ENCODE measurements at places on chromosomes 2 and 18.

- DNase-seq, result no peak
Observed at GRCh38 chr2:29920130-29920577, 1.2 kb downstream of the ALK start.

GRCh38 chr2:64453770-64454385 lies at the start of gene LGALSL:
LGALSL (plus strand) TSS chr2:64454162; CDS start chr2:64454546, 384 bp downstream.
- no peak for DNase-seq

DNA sequence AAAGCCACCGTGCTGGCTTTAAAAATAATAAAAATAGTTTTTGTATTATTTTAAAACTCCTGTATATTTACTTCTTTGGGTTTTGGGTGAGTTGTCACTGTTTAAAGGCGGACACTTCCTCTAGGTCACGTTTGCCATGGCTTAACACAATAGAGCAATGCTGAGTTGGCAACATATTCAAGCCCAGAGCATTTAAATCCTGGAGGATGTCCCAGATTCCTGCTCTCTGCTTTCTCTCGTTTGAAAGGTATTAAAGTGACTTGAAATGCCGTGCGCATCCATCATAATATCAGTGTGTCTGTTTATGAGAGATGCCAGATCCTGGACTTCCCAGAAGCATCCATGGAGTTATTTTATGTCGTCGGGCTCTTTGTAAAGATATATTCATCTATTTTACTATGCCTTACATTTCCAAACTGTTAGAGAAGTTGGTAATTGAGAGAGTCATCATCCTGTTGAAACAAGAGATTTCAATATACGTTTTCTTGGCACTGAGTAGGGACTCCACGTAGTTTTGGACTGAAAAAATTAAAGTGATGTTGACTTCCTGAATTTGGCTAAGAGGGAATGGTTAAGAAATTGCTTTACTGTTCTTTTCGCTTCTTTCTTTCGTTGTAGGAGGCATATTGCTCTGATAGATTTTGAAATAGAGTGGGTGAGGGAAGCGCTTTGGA lies 150.6 kb downstream of the ZNF236 start:
- no peak for DNase-seq

DNA sequence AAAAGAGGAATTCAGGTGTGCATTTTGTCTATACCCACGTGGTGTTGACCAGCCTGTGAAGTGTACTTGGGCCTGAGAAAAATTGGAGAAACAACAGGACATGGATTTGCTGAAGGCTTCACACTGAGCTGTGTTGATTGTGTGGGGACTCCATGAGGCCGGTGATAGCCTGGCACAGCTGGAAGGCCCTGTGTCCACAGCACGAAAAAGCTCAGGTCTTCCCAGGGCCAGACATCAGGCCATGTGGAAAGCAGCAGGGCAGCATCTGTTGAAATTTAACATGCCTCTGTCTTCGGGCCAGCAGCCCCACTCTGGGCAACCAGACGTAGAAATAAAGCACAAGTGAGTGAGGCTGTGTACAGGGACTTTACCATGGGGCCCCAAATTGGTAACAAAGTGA lies 84.1 kb downstream of the HS6ST1 start:
- DNase-seq, result no peak

DNA sequence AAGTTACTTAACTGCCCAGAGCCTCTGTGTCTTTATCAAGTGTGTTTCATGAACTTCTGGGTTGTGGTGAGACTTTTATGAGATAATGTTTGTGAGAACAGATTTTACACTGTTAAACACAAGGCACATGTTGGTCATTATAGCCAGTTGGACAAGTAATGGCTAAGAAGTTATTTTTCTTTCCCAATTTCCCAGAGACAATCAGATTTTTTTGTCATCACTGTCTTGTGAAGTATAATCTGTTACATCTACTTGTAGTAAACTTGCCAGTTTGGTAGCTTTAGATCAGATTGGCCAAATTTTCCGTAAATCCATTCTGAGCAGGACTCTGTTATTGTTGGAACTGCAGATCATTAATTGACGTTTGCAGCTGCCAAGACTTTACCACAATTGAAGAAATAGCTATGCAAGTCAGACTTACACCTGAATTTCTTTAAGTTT lies 838.8 kb downstream of the SLC4A3 start:
- no peak for DNase-seq

DNA sequence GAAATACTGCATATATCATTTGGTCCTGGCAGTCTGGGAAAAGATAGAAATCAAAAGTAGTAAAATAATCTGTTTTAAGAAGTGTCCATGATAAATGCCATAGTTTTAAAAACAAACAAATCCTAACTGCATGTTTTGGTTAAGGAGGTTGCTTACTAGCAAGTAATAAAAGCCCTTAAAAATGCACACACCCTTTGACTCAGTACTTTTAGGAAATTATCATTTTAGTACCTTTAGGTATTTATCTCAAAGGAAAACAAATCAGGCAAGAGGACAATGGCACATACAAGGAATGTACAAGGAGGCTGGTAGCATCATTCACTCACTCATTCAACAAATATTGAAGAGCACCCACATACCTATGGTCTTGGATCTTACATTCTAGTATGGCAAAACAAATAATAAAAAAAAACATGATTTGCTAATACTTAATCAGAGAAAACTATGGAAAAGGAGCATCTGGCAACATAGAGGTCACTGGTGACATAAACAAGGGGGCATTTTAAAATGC lies 67.6 kb downstream of the OLA1 start:
- no peak for DNase-seq

GRCh38 chr2:195505701-195506100 lies 151.3 kb upstream of the SLC39A10 start:
- no peak for DNase-seq

GRCh38 chr2:70141212-70141901 lies 49.5 kb downstream of the C2orf42 start:
- DNase-seq, result no peak

DNA sequence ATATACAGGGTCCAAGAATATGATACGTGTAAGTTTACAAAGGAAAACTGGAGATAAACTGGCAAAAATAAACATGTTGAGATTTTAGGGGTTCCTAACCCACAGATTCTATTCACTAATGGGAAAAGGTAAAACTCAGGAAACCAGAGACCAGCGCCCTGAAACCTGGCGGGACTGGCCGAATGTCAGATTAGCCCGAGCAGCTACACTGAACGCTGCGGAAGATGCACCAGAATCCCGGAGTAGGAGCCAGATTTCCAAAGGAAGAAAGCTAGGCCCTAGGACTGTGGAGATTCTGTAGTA lies 679 bp upstream of the WDR75 start:
- no peak for DNase-seq

GRCh38 chr2:83899271-83899670 lies 559.8 kb downstream of the SUCLG1 start:
- DNase-seq, result no peak

- no peak for DNase-seq
Observed at GRCh38 chr18:43786893-43787292, 509.6 kb upstream of the SYT4 start.

DNA sequence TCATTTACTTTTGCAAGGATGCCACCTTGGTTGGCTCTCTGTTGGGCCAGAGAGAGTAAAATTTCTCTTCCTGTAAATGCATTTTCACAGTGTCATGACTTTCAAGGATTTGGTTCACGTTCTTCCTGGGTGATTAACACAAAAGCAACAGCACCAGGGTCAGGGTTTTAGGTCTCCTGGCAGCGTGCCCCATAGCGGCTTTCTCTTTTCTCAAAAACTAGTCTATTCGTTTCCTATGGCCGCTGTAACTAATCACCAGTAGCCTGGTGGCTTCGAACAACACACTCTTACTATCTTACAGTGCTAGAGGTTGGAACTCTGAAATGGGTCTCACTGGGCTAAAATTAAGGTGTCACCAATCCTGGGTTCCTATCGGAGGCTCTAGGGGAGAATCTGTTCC lies 56.3 kb upstream of the ACMSD start:
- DNase-seq, result no peak

DNA sequence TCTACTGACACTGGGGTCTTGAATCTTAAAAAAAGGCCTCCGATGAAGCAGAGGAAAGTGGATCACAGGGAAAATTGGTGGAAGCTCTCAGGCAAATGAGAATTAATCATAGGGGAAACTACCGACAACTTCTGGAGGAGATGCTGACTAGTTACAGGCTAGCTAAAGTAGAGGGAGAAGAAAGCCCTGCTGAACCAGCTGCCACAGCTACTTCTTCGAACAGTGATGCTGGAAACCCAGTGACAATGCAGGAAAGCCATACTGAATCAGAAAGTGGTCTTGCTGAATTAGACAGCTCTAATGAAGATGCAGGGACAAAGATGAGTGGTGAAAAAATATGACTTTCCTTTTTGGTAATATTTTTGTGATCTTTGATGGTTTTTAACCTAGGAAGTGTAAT lies 44.9 kb upstream of the SLC3A1 start:
- no peak for DNase-seq

DNA sequence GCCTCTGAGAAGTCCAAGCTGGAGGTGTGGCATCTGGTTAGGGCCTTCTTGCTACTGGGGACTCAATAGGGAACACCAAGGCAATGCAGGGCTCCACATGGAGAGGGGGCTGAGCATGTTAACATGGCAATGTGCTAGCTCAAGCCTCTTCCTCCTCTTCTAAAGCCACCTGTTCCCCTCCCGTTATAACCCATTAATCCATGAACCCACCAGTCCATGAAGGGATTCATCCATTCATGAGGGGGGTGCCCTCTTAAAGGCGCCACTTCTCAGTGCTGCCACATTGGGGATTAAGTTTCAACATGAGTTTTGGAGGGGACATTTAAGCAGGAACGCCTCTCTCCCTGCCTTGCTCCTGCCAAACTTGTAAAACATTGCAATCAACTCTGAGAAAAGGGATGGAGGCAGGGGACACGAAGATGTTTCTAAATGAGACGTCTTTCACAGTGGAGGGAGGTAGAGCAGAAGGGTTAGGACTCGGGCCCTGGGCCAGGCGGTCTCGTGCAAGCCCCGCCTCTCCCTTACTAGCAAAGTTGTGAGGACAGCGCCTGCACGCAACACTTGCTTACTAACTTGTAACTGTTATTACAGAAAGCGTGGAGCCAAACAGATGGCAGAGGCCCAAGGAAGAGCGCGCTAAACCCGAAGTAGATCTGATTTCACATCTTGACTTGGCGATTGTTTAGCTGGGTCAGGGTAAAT lies 118.2 kb upstream of the ZNF516 start:
- no peak for DNase-seq

DNA sequence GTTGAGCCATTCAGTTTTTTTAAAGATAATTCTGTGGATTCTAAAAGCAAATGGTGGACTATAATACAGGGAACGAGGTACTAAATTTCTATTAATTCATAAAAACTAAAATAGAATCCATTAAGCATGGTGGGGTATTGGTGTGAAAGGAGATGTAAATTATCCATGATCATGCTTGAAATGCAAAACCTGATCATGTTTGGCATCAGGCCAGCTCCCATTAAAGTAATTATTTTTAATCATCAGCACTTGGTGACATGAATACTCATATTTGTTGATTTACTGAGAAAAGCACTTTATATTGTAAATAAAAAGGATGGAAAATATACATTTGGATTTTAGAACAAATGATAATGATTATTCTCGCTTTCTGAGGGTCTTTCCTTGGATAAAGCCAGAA lies 232.3 kb upstream of the MEIS1 start:
- DNase-seq, result no peak

GRCh38 chr2:8851811-8852560 lies 14.6 kb upstream of the KIDINS220 start:
- DNase-seq, result no peak

DNA sequence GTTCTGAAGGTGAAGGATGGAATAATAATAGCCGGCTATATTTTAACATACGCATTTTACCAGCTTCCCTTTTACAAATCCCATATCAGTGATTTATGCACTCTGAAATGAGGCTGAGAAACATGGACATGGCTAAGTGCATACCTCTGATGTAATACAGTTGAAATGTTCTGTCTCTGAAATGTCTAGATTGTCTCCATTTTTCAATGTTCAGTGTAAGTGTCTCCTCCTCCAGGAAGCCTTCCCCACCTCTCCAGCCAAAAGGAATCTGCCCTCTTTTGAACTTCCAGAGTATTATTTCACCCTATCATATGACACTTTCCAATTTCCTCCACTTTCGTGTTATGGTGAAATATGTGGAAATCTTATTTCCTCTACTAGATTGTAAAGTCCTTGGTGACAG lies 29.5 kb upstream of the ME2 start:
- DNase-seq, result no peak

DNA sequence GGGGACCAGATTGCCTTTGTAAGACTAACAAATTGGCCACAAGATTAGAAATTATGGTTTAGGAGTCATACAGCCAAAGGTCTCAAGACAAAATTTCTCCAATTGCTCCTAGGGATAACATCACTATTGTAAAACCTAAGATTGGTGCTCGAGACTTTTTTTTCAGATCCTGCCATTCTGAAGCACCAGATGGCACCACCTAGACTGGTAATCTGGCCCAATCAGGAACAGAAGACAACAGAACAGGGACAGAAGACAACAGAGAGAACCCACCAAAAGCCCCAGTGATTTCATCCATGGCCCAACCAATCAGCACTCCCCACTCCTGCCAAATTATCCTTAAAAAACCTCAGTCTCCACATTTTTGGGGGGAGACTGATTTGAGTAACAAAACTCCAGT lies 66.8 kb downstream of the LINC00305 start:
- no peak for DNase-seq

GRCh38 chr2:44135771-44136170 lies 32.9 kb upstream of the PPM1B start:
- no peak for DNase-seq

DNA sequence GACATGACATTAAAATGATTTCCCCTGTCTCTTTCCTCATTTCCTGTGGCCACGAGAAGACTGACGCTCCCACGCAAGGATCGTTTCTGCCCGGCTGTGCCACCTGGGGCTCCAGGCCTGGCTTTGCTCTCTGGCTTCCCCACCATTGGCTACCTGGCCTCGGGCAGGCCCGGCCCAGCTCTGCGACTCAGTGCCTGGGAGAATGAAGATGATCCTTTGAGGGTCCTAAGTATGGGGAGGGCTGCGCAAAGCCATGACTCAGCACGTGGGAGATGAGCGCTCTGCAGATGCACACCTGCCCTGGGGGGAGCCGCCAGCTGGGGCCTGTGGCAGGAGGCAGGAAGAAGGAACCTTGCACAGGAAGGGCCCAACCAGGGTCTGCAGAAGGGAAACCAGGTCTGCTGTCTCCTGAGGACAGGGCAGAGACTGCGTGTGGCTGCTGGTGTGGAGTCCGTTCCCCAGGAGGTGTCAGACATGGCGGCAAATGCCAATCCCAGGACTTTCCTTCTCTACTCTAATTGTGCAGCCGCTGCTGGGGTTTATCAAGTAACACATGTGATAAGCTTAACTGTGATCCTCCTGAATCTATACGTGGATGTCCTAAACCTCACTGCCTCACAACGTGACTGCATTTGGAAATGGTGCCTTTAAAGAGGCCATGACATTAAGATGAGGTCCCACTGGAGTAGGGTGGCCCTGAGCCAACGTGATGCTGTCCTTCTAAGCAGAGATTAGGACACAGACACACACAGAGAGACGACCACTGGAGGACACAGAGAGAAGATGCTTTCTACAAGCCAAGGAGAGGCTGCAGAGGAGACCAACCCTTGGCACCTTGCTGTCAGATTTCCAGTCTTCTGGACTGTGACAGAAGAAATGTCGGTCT lies 32.9 kb downstream of the MBP start:
- no peak for DNase-seq

GRCh38 chr18:44826418-44827259 lies 146.0 kb downstream of the SETBP1 start:
- peak; percentile 67 for DNase-seq

GRCh38 chr2:46388881-46389280 lies 90.5 kb upstream of the TMEM247 start:
- no peak for DNase-seq

GRCh38 chr2:140186313-140186712 lies 1406.1 kb upstream of the NXPH2 start:
- no peak for DNase-seq

- DNase-seq, result no peak
Observed at GRCh38 chr18:53489266-53489665, 735.2 kb downstream of the MBD2 start.

All from NCI-H187 treated with DMSO at 0.1 percent for 48 hours (cell line).